ENCODE measurements at places on chromosomes 4 and X.

- no peak for DNase-seq
These were observed 47.4 kb upstream of the GPM6B start for GRCh38 chrX:13864264-13864663.

DNA sequence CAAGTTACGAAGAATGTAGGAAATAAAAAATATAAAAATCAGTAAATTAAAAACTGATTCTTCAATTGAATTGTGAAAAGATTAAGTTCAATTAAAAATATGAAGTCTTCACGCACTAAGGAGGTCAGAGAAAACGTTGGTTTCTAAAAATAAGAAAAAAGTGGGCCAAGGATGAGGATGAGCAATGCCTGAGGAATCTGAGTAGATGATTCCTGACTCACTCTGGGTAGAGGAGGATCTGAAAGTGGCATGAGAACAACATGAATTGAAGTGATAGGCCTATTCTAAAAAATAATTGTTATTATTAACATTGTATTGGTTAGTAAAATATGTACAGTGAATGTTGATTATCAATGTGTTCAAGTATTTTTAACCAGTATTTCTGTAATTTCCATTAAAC, 444.2 kb downstream of the GRIA2 start:
- DNase-seq = no peak

DNA sequence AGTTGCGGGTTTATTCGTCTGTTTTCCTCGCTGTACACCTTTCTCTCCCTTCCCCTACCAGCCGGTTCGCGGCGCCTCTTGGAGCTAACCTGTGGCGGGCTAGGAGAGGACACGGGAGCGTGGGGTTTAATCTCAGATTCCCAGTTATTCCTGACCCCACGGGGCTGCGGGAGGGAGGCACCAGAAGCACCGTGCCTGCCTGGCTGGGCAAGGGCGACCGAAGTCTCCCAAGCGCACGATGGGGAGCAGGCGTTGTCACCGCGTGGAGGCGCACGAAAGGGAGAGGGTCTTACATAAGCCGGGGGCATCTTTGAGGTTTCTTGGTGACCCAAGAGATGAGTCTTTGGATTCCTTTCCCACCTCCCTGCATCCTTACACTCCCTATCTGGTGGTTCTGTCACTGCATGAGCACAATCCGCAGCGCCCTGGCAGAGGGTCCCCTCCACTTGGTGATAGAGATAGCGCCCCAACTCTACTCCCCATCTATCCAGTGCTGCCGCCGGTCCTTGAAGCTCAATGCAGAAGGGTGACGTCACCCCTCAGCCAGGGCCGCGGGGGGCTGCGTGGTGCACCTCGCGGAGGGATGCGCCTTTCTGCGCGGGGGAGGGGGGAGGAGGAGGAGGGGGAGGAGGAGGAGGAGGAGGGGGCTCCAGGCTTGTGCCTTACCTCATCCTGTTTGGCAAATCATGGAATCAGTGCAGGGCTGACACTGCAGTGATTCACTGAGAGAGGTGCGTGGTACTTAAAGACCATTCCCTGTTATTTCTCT, 793 bp downstream of the TSPAN7 start:
- no peak for DNase-seq

DNA sequence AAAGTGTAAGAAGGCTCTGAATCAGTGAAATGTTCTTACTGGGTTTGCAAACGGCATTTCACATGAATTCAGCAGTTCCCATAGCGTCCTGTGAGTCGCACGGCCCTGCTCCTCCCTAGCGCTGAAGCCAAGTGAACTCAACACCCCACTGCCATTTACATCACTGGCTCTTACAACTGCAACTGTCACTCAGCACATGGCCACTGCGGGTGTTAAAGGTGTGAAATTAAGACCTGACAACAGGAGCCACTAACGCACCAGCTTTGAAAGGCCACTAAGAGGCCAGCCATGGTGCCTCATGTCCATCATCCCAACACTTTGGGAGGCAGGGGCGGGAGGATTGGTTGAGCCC, 31.7 kb downstream of the RNF212 start:
- no peak for DNase-seq

DNA sequence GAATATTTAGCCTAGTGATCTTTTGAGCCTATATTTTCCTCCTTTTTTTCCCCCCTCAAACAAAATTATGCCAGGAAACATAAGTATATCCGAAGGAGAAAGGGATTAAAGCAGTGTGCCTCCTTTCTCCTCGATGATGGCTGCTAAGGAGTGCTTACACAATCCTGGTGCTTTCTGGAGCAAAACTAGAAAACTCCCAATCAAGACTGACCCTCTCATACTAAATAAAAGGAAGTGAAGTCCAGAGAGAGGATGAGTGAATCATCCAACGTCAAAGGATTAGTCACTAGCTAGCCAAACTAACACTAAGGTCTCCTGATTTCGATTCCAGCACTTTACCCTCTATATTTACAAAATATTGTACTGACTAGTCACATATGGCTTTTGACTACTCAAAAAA, 146.8 kb downstream of the PPP3CA start:
- no peak for DNase-seq

DNA sequence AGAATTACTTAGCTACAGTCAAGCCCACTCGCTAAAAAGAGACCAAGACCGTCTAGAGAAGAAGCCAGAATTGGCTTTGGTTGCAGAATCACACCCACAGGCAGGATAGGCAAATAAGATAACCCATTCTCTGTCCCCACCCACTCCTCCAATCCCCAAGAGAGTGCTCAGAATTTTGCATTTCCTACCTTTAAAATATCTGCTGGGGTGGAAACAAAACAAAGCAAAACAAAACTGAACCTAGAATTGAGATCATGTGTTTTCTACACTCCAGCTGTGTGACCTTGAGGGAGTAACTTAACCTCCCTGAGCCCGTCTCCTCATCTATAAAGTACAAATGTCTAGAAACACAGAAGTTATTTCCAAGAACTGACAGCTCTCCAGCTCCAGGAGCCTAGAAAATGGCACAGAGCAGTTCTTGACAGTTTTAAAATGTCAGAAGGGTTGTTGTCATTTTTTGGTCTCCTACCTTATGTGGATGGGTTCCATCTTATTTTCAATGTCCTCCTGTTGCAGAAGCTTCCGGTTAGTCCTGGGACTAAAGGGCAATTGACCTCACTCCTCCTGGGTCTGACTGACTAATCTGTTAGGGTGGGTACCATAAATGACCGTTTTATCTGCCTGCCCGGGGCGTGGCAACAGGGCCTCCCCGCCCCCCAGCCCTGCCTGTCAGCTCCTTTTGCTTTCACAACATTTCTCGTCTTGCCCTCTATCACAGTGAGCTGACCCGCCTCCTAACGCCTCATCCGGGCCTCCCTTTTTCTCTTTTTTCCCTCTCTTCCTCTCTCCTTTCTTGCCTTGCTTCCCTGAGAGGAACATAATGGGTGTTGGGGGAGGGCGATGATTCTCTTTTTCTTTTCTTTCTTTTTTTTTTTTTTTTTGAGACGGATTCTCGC, 114.0 kb downstream of the RBM47 start:
- DNase-seq = no peak

DNA sequence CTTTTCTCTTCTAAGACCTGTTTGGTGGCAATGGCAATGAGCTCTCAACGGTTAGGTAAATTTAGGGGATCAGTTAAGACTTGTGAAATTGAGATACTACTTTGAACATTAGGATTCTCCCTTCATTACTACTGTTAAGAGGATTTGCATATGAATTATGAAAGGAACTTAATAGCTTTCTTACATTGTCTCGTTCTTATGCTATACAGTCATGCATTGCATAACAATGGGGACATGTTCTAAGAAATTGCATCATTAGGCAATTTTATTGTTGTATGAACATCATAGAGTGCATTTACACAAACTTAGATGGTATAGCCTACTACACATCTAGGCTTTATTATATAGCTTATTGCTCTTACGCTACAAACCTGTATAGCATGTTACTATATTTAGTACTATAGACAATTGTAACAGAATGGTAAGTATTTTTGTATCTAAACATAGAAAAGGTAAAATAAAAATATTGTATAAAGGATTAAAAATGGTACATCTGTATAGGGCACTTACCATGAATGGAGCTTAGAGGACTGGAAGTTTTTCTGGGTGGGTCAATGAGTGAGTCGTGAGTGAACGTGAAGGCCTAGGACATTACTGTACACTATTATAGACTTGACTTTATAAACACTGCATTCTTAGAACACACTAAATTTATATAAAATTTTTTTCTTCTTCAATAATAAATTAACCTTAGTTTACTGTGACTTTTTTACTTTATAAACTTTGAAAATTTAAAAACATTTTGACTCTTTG, 62.5 kb downstream of the PAQR3 start:
- no peak for DNase-seq
